WTC11 (cell line): ENCODE measurements at places on chromosomes 1 and 21.
A peak's percentile ranks its signal among the peaks of the same experiment; 100 is the strongest.

DNA sequence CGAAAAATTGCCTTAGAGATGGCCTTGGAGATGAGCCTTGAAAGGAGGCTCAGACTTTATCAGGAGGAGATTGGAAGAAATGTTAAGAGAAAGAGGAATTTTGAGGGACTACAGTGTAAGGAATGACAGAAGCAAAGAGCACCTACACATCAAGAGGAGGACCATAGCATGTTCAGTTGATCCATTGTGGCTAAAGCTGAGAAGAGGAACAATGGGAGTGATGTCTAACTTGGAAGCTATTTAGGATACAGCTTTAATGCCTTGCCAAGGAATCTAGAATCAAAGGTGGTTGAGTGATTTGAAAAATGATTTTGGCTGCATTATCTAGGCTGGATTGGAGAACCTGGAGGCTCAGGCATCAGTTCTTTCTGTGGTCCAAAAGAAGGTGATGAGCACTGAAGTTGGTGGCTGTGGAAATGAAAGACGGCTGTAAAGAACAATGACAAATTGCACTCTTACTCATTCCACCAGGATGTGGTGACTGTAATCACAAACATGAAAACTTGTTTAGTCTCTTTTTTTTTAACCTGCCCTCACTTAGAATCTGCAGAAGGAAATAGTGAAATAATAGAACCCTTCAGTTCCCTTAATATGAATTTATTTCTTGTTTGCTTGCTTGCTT is 11.3 kb downstream of the FAM20B start:
- DNase-seq = no peak

DNA sequence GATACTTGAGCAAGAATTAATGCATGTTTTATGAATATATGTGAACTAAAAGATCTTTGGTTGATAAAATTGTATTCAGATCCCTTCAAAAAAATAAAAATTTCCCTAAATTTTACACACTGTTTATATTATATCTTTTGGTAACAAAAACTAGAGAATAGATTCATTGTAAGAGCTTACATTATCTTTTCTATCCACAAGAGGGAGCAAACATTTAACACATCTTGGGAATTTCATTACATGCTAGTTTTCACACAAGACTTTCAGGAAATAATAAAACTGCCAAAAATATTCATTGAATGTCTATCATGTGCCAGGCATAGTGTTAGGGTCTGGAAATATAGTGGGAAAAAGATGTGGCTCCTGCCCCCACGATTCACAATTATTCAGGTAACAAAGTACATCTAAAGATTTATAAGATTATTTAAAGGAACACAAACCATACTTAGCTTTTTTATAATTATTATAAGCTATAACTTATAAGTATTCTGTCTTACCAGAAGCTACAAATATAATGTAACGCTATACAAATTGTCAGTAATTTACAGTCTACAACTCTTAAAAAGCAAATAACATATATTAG is 30.6 kb downstream of the FAF1 start:
- DNase-seq = no peak

GRCh38 chr1:94539496-94539895 is 2.1 kb downstream of the F3 start:
- DNase-seq = no peak

DNA sequence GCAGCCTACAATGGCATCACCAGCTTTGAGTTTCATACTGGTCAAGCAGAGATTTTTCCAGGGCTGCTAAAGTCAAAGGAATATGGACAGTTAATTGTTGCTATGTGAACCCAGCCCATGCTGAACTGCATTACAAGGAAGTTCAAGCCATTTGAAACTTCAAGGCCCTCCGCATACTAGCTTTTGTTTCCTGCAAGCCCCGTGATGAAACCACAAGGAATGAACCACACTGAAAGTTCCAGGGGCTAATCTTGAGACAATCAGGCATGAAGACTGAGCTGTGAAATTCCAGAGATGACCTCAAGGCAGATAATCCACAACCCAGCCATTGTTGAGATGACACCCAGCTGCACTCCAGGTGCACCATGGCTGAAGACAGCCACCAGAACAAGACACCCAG is 180.8 kb downstream of the C1orf21 start:
- no peak for DNase-seq

GRCh38 chr1:15965228-15965767 is 10.6 kb downstream of the ZBTB17 start:
- DNase-seq = no peak

DNA sequence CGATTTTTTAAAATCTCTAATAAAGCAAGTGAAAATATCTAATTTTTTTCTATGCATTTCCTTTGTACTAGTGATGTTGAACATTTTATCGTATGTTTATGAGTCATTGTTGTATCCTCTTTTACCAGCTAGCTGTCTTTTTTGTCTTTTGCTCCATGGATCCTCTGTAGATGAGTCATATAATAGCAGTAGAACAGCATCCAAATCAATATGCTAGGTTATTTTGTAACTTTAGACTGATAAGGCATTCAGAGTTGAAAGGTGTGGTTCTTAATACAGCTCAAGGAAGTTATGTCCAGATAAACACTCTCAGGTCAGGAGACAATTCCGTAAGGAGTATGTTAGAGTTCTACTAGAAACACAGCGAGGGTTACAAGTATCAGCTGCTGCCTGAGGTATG is 31.9 kb downstream of the MAP10 start:
- DNase-seq = no peak

GRCh38 chr1:39491146-39491921 is at the start of gene BMP8A:
Gene BMP8A (plus strand): TSS chr1:39491636. CDS start chr1:39491992, 356 bp downstream.
- DNase-seq = peak; percentile 78

GRCh38 chr1:203537806-203538464 is 44.0 kb downstream of the OPTC start:
- no peak for DNase-seq

GRCh38 chr1:228207851-228208821 is at the start of gene OBSCN:
Gene OBSCN (plus strand): TSS chr1:228208044. CDS start chr1:228211784, 3,740 bp downstream.
- DNase-seq = no peak

- no peak for DNase-seq
These were observed 55.2 kb downstream of the PRDM15 start for GRCh38 chr21:41823906-41824305.

DNA sequence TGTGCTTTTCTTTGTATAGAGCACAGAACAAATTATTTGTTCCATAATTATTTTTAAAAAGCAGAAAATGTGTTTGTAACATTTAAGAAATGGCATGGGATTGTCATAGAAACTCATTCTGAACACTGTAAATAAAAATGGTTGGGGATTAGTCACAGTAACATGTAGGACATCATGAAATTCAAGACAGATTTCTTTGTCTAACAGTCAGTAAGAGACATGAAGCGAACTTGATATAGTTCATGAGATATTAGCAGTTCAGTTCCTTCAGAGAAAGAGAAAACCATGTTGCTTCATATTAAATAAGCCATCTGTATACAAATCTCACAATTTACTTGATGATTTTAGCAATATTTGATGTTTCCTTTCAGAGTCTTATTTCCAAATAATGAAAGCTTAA is 19.7 kb downstream of the NFIA start:
- no peak for DNase-seq

- DNase-seq = no peak
These were observed 124.5 kb downstream of the CRB1 start for GRCh38 chr1:197392541-197392940.

DNA sequence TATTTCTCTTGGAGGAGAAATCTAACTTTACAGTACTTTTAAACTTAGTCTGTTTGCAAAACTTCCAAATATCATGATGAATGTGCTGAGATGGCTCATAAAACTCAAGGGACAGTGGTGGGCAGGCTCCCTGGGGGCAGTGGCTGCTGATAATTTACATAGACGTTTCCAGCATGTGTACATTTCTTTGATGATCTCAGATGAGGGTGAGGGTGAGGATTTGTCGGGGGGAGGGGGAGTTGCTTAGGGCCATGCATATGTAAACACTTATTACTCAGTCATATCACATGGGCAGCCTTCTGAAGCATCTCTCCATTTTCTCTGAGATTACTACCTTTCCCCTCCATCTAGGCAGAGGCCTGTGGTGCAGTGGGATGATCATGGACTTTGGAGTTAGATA is 152.9 kb upstream of the HMGB4 start:
- DNase-seq = no peak

GRCh38 chr1:202248861-202249260 is 55.3 kb downstream of the LGR6 start:
- DNase-seq = no peak

DNA sequence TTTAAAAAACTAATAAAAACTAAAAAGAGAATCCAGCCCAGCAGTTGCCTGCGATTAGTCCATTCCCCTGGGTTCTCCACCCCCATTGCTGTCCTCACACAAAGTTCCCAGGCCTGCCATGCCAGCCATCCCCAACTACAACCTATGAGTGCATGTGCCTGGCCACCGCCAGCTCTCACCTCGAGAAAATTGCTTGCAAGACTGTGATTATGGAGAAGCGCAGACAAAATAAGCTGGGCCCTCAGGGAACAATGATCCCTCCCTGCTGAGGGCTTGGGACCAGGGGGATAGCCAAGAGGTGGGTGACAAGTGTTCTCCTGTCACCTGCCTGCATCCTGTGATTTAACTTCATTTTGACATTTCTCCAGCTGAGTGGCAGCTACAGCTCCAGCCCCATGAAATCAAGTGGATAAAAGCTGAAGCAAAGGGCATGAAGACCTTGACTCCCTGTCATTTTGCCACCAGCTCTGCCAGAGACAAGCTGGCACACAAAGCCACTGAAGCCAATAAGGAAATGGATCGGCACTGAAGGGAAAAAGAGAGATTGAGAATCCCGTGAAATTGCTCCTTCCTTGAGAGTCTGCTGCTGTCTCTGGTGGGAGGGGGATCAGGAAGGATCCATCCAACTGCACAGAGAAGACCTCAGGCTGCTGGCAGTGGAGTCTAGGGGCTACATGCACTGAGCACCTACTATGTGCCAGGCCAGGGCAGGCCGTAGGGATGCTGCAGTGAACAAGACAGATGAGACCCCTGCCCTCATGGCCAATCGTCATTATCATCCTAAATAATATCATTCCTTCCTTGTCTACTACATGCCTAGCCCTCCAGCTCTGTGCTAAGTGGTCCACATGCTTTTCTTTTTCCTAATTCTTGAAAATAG is 40.7 kb downstream of the MATN1 start:
- DNase-seq = no peak

DNA sequence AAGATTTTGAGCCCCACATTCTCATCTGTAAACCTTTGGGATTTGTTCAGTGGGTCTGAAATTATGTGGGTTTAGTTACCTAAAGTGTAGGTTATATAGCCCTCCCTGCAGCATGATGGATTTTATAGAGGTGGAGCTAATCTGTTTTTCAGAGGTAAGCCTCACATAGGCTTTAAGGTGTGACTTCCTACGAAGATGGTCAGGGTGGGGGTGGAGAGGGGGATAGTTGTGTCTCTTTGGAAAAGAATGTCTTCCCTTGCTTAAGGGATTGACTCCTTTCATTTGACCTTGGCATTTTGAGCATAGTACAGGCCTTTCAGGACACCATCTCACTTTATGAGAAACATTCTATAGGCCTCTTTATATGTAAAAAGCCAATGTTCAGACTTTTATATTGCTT is 3.4 kb downstream of the CACHD1 start:
- no peak for DNase-seq

- no peak for DNase-seq
These were observed 67.2 kb downstream of the ATP5PO start for GRCh38 chr21:33848249-33848953.

GRCh38 chr1:210687582-210688279 is 359.0 kb downstream of the HHAT start:
- no peak for DNase-seq

- no peak for DNase-seq
These were observed at the start of gene AJAP1 for GRCh38 chr1:4653796-4654725. Gene AJAP1 (plus strand): TSS chr1:4654609. CDS start chr1:4655426, 817 bp downstream.

DNA sequence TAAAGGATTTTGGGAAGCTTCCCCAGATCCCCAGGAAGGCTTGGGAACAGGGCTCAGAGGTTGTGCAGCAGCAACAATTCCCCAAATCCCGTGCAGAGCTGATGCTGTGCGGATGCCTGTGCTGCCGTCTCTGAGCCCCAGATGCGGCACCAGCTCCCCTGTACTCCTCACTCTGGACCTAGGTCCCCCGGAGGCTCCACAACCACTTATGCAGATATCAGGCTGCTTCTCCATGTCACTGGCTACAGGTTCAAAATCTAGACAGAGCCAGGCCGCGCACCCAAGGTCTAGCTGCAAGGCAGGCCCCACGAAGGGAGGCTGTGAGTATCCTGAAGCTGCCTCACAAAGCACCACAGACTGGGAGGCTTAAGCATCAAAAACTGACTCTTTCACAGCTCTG is 81.6 kb downstream of the PDE9A start:
- DNase-seq = no peak

DNA sequence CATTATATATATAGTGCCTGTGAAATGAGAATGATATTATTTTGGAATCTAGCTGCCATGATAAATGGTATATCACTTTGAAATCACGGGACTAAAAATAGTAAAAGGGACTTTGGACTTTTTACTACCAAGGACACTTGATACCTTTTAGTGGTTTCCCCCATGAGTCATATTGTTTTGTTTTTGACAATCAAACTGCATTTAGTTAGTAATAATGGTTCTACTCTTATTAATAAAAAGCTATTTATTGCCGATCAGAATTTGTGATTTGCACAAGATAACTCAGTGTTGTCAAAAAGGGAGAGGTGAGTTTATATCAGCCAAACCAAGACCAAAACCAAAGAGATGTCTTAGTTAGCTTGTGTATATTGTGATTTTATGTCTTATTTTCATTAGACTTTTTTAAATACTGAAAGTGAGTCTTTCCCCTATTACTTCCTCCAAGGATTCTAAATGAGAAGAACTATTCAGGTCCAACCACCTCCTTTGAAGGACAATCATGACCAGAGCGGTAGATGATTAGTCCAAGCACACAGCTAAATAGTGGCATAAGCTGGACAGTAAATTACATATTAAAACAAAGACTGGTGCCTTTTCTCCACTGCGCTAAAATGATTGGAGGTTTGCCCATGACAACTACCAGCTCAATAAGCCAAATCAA is 281.7 kb upstream of the ESRRG start:
- no peak for DNase-seq

DNA sequence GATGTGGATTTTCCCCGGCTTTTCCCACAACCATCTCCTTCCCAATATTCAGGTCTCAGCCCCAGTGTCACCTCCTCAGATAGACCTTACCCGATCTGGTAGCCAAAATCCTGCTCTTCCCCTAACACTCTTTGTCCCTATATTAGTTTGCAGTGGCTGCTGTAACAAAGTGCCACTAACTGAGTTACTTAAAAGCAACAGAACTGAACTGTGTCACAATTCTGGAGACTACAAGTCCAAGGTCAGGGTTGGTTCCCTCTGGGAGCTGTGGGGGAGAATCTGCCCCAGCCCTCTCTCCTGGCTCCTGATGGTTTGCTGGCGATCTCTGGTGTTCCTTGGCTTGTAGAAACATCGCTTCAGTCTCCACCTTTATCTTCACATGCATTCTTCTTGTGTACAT is 64.0 kb downstream of the NENF start:
- DNase-seq = no peak

- DNase-seq = no peak
These were observed 9.3 kb downstream of the IFI44 start for GRCh38 chr1:78658901-78659300.

DNA sequence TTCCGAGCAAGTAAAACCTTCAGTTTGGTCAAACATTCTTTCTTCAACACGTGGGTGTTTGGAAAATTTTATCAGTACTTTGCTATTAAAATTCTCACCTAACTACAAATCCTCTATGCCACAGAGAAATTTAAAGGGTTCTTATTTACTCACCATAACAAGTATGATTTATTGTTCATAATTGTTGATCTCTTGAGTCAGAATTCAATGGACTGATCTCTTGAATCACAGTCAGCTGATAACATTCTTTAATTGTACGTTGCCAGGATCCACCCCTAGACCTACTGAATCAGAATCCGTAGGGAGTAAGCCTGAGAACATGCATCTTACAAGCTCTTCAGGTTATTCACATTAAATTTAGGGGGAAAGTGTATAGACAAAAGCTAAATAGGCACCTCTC is 51.2 kb downstream of the DIPK1A start:
- DNase-seq = no peak
